ENCODE measurements at places on chromosomes 5 and 9.

GRCh38 chr5:178313316-178313715, 80.7 kb upstream of the PHYKPL start:
- DNase-seq = no peak

DNA sequence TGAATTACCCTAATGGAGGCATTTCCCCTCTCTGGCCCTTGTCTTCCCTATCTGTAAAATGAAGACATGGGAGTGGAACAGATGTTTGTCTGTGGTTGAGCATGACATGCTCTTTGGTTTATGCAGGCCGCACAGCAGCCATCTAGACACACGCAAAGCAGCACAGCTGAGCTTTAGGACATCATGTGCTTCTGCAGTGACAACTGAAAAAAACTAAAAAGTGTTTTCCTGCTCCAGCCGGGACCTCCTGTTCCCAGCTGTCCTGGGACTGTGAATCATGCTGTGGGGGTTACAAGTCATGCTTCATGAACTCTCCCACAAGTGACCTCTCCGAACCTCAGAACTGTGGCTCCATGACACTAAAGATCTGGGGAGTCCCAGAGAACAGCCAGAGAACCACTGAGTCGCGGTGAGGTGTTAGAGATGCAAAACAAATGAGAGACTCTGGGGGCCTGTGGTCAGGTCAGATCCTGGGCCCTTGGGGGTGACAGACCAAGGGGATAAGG, 1.7 kb downstream of the SMIM3 start:
- DNase-seq = no peak

DNA sequence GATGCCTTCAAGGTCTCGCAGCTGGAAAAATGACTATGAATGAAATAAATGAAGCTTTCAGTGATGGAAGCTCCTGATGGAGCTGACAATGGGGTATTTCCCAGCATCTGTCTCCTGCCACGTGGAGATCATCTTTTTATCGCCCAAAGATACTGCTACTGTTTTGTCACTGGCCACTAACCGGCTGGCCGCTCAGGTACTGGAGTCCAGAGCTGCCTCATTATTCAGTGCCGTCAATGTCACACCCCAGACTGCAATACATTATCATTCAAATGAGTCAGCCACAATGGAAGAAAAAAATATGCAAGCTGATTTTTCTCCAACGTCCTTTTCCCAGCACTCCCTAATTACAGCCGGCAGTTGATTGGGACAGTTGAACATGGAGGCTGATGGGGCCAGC, 280.4 kb downstream of the ZSWIM6 start:
- no peak for DNase-seq

DNA sequence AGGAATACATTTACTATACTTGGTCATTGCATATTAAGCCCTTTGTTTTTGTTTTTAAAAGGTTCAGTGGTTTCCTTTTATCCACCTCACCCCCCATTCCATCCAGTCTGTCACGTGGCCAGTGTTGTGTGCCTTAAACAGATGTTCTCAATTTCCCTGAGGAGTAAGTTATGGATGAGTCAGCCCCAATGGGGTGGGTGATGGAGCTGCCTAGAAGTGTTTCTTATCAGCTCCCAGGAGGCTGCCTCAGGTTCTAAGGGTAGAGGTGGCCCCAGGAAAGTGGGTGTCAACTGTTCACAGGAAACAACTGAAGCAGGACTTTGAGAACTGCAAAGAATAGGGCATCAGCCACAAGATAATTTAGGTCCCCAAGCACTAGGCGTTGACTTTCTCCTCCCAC, 41.1 kb downstream of the ACTBL2 start:
- no peak for DNase-seq

DNA sequence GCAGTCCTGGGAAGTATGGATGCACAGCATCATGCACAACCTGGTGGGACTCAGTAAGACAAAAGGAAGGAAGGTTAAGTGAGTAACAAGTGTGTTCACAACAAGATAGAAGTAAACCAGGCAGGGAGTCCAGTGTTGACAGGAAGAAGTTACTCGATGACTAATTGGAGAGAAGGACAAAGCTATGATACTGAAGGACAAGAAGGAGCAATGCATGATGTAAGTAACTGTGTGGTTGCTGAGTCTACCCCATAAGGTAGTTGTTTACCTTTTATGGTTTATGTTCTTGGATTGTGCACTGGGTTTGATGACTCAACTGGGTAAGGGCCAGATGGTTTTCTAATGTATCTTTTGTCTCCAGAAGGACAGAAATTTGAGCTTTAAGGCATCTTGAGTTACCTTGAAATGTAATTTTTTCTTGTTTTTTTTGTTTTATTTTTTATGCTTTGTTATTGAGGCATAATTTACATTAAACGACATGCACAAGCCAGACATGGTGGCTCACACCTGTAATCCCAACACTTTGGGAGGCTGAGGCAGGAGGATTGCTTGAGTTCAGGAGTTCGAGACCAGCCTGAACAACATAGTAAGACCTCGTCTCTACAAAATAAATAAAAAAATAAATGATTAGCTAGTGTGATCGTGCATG, 89.2 kb upstream of the CAST start:
- DNase-seq = no peak

All from foreskin melanocyte (primary cell).